ENCODE measurements at places on chromosomes 5 and 9. TPM values are rescaled to one million over a fixed set of nuclear protein-coding genes. Genes with fewer than 3 reads are reported as not detected.

PALM2AKAP2 gene
- total RNA-seq = 1.2 TPM

- DNase-seq = no peak
These were observed 136.7 kb downstream of the BOD1 start for GRCh38 chr5:173479711-173480110.

DNA sequence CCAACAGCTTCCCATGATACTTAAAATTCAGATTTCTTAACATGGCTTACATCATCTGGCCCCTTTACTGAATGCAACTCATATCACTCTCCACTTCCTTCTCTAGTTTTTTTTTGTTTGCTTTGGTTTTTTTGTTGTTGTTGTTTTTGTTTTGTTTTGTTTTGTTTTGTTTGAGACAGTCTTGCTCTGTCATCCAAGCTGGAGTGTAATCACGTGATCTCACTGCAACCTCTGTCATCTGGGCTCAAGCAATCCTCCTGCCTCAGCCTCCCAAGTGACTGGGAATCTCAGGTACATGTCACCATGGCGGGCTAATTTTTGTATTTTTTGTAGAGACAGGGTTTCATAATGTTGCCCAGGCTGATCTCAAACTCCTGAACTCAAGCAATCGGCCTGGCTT, 41.4 kb downstream of the CPLANE1 start:
- DNase-seq = no peak

DNA sequence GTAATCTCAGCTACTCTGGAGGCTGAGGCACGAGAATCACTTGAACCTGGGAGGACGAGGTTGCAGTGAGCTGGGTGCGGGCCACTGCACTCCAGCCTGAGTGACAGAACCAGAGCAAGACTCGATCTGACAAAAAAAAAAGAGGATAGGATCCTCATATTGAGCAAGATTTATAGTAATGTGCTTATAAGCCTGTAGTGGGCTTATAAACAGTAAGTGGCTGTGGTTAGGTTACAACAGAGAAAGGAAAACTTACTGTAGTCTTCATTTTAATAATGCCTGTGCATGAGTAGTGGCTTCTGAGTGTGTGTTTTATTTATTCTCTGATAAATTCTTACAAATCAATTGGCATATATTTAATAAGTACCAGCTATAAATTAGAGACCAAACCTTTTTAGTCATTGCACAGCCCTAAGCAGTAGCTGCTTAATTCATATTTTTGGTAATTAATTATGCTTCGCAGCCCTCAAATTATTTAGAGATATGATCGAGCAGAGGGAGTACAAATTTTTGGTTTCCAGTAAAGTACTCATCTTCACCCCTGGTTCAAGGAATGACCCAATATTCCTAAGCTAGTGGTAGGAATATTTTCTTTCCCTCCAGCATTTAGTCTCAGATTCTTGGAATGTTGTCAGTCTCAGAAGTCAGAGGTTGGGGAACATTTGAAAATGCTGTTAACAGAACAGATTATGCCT, 73.8 kb upstream of the KLF9 start:
- no peak for DNase-seq

- DNase-seq = peak; percentile 46
These were observed at the start of gene PSIP1 for GRCh38 chr9:15510789-15511575. Gene PSIP1, minus strand, starts transcription at chr9:15510970. Its CDS starts 782 bp downstream, at chr9:15510188.
